ENCODE measurements at places on chromosomes 1 and 21. TPM values are rescaled to one million over a fixed set of nuclear protein-coding genes. Genes with fewer than 3 reads are reported as not detected.
A peak's percentile ranks its signal among the peaks of the same experiment; 100 is the strongest.

GRCh38 chr1:221067721-221068120 lies 188.5 kb downstream of the HLX start:
- DNase-seq: no peak

DNA sequence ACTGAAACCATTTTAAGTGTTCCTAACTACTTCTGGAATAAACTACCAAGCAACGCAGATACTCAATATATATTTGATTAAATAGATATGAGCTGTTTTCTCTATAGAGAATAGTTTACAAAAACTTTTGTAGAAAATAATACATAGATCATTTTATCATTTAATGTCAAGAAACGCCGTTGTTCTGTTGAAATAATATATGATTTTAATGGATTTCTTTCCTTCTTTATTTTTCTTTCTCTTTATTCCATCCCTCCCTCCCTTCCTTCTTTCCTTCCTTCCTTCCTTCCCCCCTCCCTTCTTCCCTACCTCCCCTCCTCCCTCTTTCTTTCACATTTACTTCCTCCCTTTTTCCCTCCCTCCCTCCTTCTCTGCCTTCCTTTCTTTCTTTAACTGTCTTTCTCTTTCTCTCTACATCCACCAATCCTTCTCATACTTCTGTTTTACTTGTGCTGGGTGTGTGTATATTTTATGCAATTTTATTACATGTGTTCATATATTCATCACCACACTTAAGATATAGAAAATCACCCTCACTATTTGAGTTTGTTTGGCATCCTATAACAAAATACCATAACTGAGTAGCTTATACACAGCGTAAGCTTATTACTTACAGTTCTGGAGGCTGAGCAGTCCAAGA lies 230.9 kb upstream of the BRINP3 start:
- DNase-seq: no peak

DNA sequence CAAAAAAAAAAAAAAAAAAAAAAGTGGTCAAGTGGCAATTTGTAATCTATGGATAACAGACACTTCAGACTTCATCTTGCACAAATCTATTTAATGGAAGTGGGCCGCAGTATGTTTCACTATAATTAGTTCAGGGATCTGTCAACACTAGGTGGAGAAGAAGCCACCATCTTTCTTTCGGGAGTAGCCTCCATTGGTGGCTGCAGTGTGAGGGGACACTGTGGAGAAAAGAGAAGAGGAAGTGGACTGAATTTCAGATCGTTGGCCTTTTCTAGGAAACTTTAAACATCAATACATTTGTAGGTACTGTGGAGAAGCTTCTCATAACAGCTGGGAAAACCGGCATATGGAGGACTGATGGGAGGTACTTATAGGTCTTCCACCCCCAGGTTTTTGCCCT lies 8.0 kb upstream of the ELAPOR1 start:
- DNase-seq: no peak

GRCh38 chr1:163331116-163331515 lies 9.4 kb downstream of the NUF2 start:
- DNase-seq: no peak

Gene MROH7
- total RNA-seq: 64.2 TPM

- no peak for DNase-seq
Observed at GRCh38 chr1:154492115-154492514, 9.9 kb upstream of the TDRD10 start.

DNA sequence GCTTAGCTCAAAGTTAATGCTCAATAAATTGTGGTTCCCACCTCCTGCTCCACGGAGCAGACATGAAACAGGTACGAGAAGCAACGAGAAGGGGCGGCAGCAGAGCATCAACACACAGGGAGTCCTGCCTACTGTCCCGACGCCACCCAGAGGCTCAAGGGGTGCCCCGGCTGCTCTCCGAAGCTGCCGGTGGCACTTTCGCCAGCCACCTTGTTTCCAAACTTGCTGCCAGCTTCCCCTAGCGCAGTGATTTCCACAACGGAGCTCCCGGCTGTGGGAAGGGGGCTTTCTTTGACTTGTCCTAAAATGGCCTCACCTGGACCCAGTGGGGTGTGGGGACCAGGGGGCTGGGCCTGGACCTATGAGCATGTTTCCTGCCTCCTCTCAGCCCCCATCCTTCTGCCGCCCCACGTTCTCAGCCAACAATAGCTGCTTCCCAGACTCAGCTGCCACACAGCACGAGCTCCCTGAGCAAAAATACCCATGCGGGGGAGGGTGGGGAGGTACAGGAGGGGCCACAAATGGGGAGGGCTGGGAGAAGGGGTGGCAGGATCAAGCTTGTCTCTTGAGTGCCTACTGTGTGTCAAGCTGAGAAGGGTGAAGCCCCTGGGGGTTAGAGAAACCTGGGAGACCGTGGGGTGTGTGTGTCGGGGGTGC lies 35.6 kb upstream of the ECE1 start:
- DNase-seq: no peak

Gene GDAP2
- total RNA-seq: 62.2 TPM

Gene PRRX1
- 1.0 TPM for total RNA-seq

Gene FCAMR
- total RNA-seq: 0.85 TPM

GRCh38 chr21:28337315-28337714 lies 655.4 kb downstream of the LTN1 start:
- DNase-seq: no peak

GRCh38 chr1:997993-998744 lies 1.7 kb downstream of the HES4 start:
- no peak for DNase-seq

Gene AIRE
- not detected for total RNA-seq

DNA sequence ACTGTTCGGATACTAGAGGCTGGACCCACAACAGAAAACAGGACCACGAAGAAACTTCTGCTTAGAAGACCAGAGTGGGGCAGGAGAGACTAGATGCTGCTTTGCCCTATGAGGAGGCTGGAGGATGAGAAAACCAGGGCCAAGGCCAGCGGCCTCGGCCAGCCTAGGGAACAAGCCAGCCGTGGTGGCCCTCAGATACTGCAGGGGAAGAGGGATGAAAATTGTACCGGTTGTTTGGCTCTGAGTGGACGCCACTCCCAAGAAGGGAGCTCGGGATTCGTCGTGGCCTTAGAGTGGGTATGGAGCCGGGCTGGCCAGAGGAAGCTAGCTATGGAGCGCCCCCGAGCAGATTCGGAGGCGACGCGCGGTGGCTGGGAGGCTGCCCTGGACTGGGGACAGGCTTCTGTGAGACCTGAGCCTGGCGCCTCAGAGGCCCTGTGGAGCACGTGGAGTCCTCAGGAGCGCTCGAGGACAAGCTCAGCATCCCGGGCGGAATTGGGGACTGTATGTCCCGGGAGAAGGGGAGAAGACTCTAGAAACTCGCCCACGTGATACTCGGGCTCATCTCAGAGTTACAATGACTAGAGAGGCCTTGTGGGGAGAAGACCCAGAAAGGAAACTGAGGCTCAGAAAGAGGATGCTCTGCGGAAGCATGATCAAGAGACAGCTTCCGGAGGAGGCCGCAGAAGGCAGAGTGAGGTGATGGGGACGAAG lies 2.8 kb downstream of the PRRX1 start:
- DNase-seq: no peak

DNA sequence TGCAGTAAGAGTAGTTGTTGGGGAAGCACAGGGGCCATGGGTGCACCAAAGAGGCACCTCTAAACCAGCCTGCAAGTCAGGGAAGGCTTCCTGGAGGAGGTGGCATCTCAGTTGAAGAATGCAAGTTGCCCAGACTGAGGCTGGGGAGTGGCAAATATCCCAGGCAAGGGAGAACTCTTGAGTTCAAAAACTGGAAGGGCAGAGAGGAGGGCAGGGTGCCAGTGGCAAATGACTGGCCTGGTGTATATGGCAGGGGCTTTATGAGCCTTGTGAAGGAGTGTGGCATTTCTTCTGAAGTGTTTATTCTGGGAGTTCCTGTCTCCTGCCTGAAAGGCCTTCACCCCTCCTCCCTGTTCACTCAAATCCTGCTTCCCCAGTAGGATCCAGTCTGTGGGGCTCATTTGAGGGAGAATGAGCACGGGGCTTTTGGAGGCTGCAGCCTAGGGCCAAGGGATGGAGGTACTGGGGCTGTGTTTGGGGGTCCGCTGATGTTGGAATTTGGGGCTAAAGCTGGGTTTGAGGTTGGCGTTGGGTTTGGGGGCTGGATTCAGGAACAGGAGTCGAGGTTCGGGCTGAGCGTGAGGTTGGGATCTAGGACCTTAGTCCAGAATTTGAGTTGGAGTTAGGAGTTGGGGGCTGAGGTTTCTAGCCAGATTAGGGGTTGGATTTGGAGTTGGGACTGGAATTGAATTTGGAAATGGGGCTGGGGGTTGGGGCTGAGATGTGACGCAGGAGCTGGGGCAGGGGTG lies at the start of gene TMEM125:
Gene TMEM125 (plus strand): TSS at position 357 of the 749 bp plus-strand sequence. CDS start 2,740 bp downstream, outside the sequence.
- peak; percentile 59 for DNase-seq

- DNase-seq: no peak
Observed at GRCh38 chr1:96510391-96510790, 211.2 kb upstream of the PTBP2 start.

DNA sequence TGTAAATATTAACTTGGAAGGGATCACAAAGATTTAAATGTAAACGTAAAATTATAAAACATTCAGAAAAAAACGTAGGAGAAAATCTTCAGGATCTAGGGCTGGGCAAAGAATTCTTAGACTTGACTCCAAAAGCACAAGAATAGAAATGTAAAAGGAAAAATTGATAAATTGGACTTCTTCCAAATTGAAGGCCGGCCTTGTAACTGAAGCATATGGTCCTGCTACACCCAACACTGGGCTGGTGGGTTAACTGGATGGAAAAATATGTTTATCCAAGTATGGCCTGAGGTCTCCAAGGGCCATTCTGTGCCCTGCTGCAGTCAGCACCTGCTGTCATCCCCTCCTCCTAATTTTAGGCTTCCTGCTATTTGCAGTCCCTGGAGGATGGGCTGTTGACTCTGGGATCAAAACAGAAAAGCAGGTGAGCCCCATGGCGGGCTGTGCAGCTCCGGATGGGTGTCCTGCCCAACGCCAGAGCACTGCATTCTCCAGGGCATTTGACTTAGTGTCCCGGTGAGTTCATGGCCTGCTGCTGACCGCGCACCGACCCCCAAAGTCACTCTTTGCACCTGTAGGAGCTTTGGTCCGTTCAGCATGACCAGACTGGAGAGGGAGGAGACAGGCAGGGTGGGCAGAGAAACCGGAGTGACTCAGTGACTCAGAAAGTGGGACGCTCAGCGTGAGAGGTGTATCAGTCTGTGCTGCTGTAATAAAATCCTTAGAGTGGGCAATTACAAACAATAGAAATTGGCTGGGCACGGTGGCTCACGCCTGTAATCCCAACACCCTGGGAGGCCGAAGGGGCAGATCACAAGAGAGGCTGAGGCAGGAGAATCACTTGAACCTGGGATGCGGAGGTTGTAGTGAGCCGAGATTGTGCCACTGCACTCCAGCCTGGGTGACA lies 6.1 kb upstream of the AIRE start:
- DNase-seq: no peak

GRCh38 chr21:14826630-14827029 lies 238.2 kb downstream of the NRIP1 start:
- DNase-seq: no peak

- peak; percentile 67 for DNase-seq
Observed at GRCh38 chr1:6245869-6246496, 2.0 kb downstream of the HES3 start.

DNA sequence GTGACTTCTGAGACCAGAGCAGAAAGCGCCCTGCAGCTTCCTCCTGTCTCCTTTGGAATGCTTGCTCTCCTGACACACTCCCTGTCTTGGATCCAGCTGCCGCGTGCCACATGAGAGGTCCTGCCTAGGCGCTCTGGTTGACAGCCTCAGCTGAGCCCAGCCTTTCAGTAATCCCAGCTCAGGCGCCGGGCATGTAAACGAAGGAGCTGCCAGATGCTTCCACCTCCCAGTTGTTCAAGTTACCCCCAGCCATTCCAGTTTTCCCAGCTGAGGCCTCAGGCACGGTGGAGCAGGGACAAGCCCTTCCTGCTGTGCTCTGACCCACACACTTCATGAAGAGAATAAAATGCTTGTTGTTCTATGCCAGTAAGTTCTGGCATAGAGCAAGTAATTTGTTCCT lies 14.3 kb upstream of the CD34 start:
- DNase-seq: no peak

DNA sequence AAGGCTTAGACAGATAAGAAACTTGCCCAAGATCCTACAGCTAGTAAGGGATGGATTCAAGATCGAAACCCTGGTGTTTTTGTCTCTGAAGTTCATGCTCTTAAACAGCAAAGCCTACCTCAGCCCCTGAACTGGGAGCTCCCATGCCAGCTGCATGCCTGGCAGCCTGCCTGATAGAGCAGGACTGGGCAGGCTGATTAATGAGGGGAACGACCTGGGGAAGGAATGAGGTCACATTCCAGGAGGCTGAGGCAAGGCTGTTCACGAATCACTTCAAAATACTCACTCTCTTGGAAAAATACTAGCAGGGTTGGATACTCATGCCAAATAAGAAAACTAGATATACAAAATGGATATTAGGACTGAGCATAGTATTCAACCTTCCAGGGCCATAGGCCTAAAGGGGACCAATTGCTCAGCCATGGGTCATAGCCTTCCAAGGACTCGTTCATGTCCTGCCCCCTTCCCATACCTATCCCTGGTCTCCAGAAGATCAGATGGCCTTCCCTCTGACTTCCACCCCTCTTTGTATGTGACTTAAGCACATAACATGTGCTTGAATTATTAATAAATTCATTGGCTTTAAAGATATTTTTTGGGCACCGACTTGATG lies 15.6 kb upstream of the TACSTD2 start:
- DNase-seq: no peak

GRCh38 chr1:23217421-23218115 lies at the start of gene HTR1D:
TSS of gene HTR1D (minus strand) at chr1:23217502. CDS start at chr1:23194219, 23,283 bp downstream.
- DNase-seq: no peak
